ENCODE measurements at places on chromosomes 2 and 18. TPM values are rescaled to one million over a fixed set of nuclear protein-coding genes. Genes with fewer than 3 reads are reported as not detected.

GRCh38 chr2:174858745-174859144 is 94.5 kb upstream of the CHRNA1 start:
- DNase-seq: no peak

GRCh38 chr2:117686699-117687098 is 127.8 kb upstream of the DDX18 start:
- DNase-seq: no peak

- no peak for DNase-seq
These were observed 145.8 kb downstream of the CAPN13 start for GRCh38 chr2:30661173-30662107.

DNA sequence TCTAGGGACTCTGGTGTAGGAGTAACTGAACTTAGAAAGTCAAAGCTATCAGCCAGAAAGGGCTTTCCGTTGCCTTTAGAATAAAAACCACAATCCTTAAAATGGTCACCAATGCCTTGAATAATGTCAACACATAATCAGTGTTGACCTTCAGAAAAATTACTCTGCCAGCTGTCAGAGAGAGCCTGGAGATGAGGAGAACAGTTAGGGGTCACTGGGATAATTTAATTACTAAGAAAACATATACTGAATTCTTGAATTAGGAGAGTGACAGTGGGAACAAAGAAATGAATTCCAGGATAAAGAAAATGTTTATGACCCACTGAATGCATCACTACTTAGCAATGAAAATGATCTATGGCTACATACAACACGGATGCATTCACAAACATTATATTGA is 23.4 kb upstream of the UGP2 start:
- no peak for DNase-seq

DNA sequence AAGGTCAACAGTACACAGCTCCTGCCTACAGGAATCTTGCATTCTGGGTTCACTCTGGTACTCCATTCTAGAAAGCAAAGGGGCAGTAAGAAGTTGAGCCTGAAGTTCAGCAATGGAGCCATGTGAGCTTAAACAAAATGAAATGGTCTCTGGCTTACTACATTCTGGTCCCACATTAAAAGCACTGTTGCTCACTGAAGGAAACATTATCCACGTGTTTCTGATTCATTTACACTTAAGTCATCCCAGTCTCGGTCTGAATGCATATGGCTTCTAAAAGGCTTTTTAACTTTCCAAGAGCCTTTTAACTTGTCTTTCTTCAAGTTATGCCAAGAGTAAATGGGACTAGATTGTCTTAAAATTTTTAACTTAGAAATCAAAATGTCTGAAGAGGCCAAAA is 177.8 kb downstream of the LNPK start:
- no peak for DNase-seq

MFSD6 gene
- total RNA-seq: 11.7 TPM

All from thymus (tissue), 14 donors.